NB4 (cell line): ENCODE measurements at places on chromosomes 13 and 19.
A peak's percentile ranks its signal among the peaks of the same experiment; 100 is the strongest.

GRCh38 chr13:42478531-42479156 is 95.3 kb upstream of the TNFSF11 start:
- DNase-seq = peak; percentile 18

GRCh38 chr13:75422028-75422427 is 59.9 kb downstream of the TBC1D4 start:
- peak; percentile 8 for DNase-seq

DNA sequence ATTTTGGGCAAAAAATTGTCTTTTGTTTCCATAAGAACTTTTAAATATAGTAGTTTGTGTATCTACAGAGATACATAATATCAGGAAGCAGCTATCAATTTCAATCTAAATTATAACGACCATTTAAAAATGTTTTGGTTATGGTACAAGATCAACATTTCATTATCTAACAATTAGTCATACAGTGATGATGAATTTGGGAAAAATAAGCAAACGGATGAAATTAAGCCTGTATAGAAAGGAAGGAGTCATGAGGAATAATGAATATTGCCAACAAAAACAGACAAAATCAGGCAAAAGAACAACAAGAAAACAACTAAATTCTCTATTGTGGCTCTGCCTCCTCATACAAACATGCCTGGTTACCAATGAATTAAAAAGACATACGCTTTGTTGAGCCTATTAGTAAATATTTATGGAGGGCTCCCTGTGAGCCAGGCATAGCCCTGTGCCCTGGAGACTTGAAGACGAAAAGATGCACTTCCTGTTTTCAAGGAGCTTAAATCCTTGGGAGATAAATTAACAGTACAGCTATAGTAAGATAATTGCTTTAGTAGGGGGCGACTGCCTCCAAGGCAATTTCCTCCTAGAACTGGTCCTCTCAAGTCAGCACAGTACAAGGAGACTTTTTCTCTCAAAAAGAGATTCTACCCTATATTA is 73.0 kb downstream of the NALCN start:
- DNase-seq = no peak

DNA sequence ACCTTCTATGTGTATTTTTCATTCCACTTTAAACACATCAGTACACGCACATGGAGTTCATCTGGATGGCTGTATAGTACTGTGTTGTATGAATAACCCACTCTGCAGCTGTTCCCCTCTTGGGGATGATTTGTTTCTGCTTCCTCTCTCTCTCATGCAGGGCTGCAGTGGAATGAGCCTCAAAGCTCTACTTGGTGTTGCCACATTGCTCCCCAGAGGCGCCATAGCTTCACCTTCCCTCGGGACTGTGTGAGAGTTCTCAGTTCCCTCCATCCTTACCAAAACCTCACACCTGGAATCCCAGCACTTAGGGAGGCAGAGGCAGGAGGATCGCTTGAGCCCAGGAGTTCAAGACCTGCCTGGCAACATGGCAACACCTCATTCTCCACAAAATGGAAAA is 28.4 kb upstream of the GPR183 start:
- peak; percentile 76 for DNase-seq

- no peak for DNase-seq
These were observed 604.4 kb upstream of the SPRY2 start for GRCh38 chr13:80945328-80945727.

DNA sequence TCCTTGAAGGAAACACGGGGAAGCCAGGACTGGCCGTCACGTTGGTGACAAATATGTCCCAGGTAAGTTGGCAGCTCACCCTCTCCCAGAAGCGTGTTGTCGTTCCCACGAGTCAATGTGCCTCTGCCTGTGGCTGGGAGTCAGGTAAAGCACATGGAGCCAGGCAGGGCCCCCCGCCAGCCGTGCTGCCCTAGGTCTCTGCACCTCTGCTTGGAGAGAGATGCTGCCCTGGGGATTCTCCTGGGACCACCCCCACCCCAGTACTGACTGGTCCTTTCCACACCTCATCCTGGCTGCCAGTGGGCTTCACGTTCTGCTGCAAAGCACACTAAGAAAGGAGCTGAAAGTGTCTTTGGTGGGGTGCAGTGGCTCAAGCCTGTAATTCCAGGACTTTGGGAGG is 9.9 kb downstream of the ZNF114 start:
- DNase-seq = no peak

- DNase-seq = peak; percentile 92
These were observed 67.4 kb downstream of the STK24 start for GRCh38 chr13:98509271-98510155.

DNA sequence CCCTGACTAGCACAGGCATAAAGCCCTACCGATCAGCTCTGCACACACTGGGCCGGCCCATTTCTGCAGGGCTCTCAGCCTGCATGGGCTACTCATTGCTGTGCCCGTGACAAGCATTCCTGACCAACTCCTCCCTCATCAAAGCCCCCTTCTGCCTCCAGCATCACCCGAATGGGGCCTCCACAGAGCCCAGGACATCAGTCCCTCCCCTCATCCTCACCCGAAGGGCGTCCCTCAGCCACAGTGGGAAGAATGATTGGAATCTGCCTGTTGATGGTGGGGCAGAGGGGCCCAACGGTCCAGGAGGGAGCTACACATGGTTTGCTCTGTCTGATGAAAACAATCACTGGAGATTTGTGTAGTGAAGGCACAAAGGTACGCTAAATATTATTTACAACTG is 43.8 kb downstream of the SERP2 start:
- DNase-seq = no peak

DNA sequence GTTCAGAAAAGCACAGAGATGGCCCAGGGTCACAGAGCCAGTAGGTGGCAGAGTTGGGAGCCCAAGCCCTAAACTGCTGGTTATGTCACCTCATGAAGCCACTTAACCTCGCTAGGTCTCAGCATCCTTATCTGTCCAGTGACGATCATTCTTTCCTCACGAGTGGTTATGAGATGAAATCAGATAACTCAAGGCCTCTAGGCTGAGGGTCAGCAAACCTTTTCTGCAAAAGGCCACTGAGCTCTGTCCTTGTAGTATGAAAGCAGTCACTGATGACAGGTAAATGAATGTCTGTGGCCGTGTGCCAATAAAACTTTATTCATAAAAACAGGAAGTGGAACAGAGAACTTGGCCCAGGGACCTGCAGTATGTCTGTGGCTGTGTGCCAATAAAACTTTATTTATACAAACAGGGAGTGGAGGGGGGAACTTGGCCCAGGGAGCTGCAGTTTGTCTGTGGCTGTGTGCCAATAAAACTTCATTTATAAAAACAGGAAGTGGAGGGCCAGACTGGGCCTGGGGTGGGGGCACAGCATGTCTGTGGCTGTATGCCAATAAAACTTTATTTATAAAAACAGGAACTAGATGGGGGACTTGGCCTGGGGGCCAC is 71.2 kb downstream of the GNG7 start:
- peak; percentile 73 for DNase-seq

DNA sequence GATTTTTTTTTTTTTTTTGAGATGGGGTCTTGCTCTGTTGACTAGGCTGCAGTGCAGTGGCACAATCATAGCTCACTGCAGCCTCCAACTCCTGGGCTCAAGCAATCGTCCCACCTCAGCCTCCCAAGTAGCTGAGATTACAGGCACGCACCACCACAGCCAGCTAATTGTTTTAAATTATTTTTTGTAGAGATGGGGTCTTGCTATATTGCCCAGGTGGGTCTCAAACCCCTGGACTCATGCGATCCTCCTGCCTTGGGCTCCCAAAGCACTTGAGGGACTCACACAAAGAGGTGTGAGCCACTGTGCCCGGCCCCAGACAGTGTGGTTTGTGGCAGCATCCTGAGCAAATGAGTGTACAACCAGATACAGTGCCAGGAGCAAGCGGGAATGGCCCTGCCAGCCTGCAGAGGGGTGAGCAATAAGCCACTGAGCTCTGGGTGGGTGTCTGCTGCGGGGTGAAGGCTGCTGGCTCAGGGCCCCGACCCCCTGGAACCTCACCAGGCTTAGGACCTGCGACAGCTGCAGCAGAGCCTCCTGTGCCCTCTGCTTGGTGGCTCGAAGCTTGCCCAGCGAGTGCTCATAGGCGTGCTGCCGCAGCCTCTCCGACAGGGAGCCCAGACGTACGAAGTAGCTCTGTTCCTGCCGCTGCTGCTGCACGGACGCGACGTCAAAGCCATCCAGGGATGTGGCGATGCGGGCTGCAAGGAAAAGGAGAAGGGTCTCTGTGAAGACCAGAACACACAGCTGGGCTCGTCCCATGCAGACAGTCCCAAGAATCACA is 15.9 kb upstream of the TICAM1 start:
- DNase-seq = no peak

DNA sequence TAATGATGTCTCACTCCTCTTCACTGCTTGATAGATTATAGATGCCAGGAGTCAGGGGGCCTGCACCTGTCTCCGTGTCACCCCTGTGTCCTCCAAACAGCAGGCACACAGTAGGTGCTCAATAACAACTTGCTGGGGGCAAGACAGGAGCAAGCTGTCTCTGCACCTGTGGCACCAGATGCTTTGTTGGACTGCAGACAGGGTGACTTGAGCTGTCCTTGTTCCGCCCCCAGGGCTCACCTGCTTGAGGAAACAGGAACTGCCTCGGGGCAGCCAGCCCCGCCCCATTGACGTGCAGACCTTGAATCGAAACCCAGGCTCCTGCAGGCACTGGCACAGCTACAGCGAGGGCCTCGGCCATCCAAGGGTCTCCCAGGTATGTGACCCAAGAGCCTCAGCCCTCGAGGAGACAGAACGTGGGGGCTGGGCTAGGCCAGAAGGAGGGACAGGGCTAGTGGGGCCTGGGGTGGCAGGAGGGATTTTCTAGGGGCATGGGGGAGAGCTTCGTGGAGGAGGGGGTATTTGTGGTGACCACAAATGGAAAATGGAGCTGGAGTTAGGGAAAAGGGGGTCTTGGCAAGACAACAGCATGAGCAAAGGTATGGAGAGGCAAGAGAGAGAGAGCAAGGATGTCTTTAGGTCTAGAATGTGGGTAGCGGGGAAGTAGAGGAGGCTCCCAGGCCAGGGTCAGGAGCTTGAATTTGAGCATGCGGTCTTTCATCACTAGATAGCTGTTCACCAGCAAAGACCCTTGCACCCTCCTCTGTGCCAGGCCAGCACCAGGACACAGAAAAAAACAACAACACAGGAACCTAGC is at the start of gene HSH2D:
Gene HSH2D, plus strand, starts transcription at position 287 of the 817 bp plus-strand sequence. CDS start 5,066 bp downstream, outside the sequence.
- peak; percentile 93 for DNase-seq

DNA sequence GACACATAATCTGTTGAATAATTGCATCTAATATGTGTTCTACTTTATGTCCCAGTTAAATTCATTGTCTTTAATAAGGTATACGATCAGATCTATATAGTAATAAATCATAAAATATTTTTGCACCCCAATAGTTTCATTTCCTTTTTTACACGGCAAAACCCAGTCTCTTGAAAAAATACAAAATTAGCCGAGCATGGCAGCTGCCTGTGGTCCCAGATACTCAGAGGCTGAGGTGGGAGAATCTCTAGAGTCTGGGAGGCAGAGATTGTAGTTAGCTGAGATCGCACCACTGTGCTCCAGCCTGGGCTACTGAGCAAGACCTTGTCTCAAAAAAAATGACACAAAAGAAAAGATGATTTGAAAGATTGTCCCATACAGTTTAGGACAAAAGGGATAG is 52.3 kb upstream of the PARP4 start:
- DNase-seq = no peak

DNA sequence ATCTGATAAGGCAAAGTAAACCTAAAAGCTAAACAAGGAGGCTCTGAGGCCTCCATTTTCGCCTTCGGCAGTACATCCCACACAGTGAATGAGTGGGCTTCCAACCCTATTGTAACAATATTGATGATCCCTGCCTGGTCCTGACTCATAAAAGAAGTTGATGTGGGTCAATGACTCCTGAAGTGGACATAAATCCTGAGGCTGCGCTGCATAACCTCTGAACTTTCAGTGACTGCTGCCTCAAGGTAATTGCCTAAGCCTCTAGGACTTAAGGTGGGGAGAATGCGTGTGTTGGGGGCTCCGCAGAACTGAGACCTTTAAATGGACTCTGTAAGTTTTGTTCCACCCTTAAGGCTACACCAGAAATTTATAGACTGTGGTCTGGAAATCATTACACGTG is 42.6 kb downstream of the SIAH3 start:
- DNase-seq = no peak

GRCh38 chr13:60679131-60679530 is 282.1 kb downstream of the TDRD3 start:
- peak; percentile 43 for DNase-seq

- DNase-seq = no peak
These were observed 136.9 kb downstream of the USP12 start for GRCh38 chr13:27034678-27035111.

DNA sequence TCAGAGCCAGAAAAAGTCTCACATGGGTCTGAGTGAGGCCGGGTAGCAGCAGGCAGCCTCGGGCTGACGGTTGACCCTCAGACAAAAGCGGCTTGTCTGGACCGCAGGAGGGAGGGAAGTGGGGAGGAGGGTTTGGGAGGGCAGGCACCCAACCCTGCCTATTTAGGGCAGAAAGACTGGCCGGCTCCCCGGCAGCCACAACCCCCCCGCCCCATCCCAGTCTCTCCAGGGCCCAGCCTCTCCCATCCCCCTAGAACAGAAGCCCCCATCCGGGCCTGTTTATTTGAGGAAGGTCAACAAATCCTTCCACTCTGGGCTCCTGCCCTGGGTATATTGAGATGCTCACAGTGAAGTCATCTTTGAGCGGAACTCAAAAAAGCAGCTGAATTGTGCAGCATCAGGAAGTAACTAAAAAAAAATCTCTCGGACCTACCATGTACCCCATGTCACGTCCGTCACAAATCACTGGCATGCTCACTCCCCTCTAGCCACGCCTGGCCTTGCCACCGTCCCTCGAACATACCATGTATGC is 6.3 kb downstream of the DACT3 start:
- no peak for DNase-seq

DNA sequence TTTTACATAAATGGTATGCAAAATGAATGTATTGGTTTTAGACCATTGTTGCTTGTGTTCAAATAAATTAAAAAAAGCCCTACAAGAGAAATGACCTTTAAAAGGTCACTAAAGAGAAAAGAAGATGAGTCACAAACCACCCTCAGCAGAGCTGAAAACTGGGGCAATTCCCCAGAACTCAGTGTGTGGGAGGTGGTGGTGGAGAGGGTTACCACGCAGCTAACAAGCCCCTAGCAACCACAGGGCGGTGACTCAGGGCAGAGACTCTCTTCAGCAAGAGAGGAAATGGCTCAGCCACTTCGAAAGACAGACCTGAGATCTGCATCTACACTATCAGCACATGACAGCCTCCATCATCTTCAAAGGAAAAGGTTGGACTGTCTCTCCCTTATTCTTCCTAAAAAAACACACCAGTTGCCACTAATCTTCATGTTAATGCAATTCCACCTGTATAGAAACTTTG is 29.4 kb upstream of the NDFIP2 start:
- DNase-seq = peak; percentile 98

- DNase-seq = no peak
These were observed 473 bp upstream of the SCN1B start for GRCh38 chr19:35029737-35030256.
